ENCODE measurements at places on chromosomes 3 and 15.

DNA sequence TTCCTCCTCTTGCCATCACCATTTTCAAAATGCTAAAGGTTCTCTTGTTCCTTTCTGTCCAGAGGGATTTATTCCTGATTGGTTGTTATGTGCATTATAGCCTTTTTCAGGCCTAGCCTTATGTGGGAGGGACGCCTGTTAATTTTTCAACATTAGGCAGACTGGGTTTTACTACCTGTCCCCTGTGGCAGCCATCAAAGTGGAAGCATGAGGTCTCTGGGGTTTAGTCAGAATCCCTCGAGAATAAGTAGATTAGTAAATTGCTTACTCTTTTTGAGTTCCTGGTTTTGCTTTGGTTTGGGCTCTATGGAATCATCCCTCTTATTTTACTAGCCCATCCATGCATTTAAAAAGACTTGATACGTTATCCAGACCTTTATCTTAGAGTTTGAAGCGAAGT lies 32.4 kb downstream of the PAK2 start:
- DNase-seq: no peak

GRCh38 chr15:36694574-36694973 lies 115.1 kb downstream of the CDIN1 start:
- no peak for DNase-seq

GRCh38 chr3:9777694-9778021 lies 7.9 kb upstream of the CAMK1 start:
- peak; percentile 49 for DNase-seq

GRCh38 chr15:68098465-68098864 lies 44.4 kb downstream of the PIAS1 start:
- DNase-seq: no peak

- no peak for DNase-seq
Measured at GRCh38 chr3:159824333-159824732, 164.3 kb upstream of the IL12A start.

GRCh38 chr3:4799266-4800256 lies 179.7 kb upstream of the BHLHE40 start:
- DNase-seq: no peak

- DNase-seq: peak; percentile 19
Measured at GRCh38 chr3:27315003-27315402, 54.2 kb downstream of the NEK10 start.

DNA sequence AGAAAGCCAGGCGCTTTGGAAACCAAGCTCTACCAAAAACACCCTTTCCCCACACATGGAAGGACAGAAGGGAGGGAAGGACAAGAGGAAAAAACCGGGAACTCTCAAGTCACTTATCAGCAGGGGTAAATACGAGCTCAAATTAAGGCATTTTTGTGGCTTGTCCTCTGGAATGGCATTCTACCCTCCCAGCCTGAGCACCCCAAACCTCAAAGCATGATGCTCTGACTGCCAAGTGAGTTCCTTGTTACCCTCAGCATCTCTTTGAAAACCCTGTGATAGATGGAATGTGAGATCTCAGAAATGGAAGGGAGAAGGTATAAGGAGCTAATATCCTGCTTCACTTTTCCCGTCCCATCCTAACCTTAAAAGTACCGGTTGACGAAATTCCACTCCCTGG lies 8.1 kb upstream of the CSPG5 start:
- DNase-seq: no peak

GRCh38 chr3:194446172-194446571 lies 40.6 kb downstream of the ATP13A3 start:
- DNase-seq: no peak

- no peak for DNase-seq
Measured at GRCh38 chr3:101163554-101163953, 156.8 kb downstream of the IMPG2 start.

DNA sequence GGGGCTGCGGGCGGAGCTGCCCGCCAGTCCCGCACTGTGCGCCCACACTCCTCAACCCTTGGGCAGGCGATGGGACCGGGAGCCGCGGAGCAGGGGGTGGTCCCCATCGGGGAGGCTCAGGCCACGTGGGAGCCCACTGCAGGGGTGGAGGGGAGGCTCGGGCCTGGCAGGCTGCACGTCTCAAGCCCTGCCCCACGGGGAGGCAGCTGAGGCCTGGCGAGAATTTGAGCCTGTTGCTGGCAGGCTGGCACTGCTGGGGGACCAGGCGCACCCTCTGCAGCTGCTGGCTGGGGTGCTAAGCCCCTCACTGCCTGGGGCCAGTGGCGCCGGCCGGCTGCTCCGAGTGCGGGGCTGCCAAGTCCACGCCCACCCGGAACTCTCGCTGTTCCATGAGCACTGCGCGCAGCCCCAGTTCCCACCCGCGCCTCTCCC lies 34.3 kb downstream of the NKIRAS1 start:
- no peak for DNase-seq

DNA sequence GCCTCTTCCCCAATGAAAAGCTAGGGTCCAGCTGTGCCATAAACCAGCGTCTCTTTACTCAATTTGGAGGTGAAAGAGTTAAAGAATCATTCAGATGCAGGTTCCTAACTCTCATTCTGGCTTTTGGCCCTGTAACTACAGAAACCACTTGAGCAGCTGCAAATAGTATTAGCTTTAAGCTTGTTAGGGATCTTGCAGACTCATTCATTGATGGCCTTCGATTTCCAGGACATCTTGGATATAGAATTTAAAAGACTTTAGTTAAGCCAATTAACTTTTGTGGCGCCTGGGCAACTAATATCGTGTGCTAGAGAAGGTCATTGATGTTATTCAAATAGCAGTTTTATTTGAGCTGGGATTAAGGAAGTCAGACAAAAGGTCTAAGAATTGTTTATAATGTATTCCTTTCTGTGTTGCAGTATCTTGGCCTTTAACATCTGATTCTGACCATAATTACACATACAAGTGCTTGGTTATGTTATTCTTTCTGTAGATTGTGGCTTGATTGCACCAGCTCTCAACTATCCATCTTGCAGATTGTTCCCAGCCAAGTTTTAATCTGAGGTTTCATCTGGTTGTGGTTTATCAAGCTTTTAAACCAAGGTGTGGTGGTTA lies 185.3 kb downstream of the CACNA2D3 start:
- no peak for DNase-seq

- DNase-seq: no peak
Measured at GRCh38 chr3:171563298-171563697, 103.1 kb upstream of the TNIK start.

- DNase-seq: no peak
Measured at GRCh38 chr3:16146015-16146730, 28.3 kb upstream of the GALNT15 start.

- no peak for DNase-seq
Measured at GRCh38 chr15:92715758-92716157, 60.2 kb upstream of the FAM174B start.

DNA sequence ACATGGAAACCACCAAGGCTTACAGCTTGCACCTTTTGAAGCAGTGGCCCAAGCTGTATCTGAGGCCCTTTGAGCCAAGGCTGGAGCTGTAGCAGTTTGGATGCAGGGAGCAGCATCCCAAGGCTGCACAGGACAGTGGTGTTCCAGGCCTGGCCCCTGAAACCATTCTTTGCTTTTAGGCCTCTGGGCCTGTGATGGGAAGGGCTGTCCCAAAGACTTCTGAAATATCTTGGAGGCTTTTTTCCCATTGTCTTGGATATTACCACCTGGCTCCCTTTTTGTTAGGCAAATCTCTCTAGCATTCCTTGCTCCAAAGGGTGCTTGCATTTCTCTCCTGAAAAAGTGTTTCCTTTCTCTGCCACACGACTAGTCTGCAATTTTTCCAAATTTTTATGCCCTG lies 302.8 kb upstream of the MDFIC2 start:
- DNase-seq: no peak

- DNase-seq: peak; percentile 87
Measured at GRCh38 chr15:31212326-31213080, 111.0 kb upstream of the TRPM1 start.

- no peak for DNase-seq
Measured at GRCh38 chr3:74465715-74466410, 148.6 kb downstream of the CNTN3 start.

DNA sequence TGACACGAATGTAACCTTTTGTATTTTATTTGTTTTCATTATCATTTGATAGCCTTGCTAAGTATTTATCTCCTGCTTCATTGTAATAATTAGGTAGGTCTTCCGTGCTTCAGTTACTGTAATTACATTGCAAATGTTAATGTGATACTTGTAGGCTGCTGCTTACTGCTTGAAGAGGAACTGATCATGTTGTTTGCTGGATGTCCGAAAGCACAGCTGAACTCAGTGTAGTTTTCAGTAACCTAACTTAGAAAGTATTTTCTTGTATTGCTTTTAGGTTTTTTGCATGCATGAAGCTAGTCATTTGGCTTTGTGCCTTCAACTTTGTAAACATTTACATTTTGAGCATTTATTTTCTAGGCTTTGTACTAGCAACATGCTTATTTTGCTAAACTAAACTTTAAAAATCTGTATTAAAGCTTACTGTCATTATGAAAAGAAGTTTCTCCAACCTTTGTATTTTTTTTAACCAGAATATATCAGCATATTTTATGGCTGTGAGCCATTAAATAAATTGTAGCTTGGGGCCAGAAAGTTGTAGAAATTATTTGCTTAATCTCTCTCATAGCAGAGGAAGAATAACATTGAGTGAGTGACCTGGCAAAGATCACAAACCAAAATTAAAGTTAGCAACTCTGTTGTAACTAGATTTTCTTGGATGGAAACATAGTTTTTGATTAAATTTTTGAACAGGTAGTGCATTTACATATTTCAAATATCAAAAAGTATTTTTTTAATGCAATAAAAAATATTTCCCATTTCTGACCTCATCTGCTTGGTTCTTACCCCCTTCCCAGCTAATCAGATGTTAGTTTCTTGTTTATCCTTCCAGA lies 30.7 kb downstream of the SACM1L start:
- no peak for DNase-seq

- no peak for DNase-seq
Measured at GRCh38 chr15:63950911-63951481, 95.3 kb downstream of the DAPK2 start.

- no peak for DNase-seq
Measured at GRCh38 chr3:30502742-30503073, 103.7 kb upstream of the TGFBR2 start.

DNA sequence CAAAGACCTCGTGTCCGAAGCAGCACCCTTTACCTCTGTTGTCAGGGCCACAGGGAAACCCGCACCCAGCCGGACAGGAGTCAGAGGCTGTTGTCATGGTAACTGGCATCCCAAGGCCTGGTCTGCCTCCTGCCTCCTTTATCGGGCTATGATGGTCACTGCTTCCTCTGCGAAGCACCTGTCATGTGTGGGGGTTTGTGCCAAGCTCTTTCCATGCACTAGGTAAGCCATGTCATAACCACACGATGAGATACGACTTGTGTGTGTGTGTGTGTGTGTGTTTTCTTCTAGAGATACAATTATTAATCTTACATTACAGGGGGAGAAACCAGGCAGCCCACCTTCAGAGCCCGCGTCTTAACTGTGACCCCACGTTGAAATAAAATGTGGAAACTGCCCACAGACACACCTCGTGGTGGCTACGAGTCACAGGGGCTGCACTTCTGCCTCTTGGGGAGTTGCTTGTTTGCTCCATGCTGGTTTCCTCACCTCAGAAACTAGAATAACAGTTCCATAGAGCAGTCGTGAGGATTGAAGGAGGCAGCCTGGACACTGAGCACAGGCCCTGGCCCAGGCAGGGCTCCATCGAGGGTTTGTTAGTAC lies 18.0 kb downstream of the ZDHHC19 start:
- peak; percentile 72 for DNase-seq

DNA sequence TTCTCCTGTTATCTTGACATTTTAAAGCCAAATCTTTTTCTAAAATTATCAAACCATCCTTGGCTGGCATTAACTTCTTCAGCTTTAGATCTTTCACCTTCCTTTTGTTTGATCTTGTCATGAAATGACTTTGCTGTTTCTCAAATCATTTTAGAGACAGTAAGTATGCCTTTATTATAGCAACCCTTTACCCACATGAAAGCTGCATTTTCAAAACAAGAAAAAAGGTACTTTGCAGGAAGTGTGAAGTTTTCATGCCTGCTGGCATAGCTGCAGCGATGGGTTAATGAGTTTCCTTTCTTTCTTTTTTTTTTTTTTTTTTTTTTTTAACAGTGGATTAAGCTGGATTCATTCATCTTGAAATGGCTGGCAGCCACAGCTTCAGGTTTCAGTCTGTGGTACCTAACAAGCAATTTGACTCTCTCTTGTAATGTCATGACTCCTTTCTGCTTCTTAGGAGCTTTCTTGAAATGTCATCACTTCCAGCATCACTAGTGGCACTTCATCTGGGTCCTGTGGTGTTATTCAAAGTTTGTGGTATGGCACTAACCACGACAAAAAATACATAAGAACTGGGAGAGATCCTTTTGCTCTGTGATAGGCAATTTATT lies 18.8 kb downstream of the SLC25A26 start:
- no peak for DNase-seq

DNA sequence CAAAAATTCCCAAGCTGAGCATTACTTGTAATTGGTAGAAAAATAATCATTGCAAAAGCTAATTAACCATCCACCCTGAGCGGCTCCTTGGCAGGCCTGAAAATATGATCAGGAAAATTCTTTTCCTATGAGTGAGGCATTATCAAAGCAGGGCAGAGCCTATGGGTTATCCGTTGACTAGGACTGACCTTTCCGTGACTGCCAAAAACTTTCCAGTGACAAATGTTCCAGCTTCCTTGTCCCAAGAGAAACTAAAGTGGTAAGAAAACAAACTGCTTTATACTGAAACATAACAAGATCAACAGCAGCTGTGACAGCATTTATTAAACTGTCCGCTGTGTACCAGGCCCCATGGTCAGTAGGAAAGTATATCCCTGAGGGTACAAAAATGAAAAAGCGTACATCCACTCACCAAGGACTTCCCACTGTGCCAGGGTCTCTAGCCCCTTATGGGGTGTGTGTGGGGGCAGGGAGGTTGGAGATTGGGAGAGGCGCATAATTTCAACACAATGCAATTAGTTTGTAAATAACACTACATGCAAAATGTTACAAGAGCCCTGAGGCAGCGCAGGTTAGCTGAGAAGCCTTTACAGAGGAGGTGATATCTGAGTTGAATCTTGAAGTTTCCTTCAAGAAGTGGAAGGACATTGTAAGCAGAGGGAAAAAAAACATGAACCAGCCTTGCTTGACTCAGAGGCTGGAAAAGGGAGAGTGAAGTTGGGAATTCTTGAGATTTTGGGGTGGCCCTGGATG lies 8.5 kb downstream of the LIPC start:
- DNase-seq: no peak

GRCh38 chr3:171286580-171287249 lies 173.5 kb downstream of the TNIK start:
- no peak for DNase-seq

DNA sequence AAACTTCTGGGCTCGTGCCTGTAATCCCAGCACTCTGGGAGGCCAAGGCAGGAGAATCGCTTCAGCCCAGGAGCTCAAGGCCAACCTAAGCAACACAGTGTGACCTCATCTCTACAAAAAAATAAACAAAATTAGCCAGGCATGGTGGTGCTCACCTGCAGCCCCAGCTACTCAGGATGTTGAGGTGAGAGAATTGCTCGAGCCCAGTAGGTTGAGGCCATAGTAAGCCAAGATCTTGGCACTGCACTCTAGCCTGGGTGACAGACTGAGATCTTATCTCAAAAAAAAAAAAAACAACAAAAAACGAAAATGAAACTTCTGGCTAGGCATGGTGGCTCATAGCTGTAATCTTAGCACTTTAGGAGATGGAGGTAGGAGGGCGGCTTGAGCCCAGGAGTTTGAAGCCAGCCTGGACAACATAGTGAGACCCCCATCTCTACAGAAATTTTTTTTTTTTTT lies 53.7 kb downstream of the PIK3CB start:
- DNase-seq: no peak
